Thoracic aorta (tissue), 2 donors: ENCODE measurements at places on chromosomes 12 and 14.

GRCh38 chr12:123393747-123394146 is 9.8 kb downstream of the KMT5A start:
- DNase-seq = no peak

- no peak for DNase-seq
Observed at GRCh38 chr12:124388679-124389137, 93.8 kb downstream of the RFLNA start.

DNA sequence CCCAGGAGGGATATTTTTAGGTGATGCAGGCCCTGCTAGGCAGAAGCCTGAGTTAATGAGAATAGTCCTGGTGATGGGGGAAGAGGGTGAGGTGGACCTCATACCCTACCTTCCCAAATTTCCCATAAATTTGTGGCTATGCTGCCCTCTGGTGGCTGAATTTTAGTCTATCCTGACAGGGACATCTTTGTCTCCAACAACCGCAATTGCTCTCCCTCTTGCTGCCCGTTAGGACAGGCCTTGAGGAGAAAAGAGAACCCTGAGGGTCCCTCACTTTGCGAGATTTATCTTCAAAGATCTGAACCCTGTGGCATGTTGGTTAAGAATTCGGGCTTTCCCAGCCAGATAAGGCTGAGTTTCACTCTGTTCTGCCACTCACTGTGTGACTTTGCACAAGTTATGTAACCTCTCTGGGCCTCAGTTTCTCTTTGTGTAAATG is 9.8 kb upstream of the ZNF385A start:
- DNase-seq = no peak

- no peak for DNase-seq
Observed at GRCh38 chr14:65791191-65791981, 378.9 kb downstream of the FUT8 start.
